ENCODE measurements at places on chromosomes 12 and 14.

DNA sequence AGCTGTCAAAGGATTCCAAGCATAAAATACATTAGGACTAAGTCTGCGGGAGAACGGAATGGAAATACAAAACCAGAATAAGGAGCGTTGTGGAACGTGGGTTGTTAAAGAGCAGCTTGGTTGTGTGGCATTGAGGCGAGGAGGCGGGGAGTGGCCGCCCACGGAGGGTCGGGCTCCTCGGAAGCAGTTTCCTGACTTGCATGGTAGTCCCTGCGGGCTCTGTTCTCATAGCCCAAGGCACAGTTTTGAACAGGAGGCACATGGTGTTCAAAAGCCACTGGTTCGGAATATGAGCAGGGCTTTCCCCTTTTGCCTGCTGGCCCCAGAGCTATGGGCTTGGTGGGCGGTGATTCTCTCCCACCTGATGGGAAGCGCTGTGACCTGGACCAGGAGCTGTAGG is 12.2 kb downstream of the DDX51 start:
- DNase-seq = no peak

DNA sequence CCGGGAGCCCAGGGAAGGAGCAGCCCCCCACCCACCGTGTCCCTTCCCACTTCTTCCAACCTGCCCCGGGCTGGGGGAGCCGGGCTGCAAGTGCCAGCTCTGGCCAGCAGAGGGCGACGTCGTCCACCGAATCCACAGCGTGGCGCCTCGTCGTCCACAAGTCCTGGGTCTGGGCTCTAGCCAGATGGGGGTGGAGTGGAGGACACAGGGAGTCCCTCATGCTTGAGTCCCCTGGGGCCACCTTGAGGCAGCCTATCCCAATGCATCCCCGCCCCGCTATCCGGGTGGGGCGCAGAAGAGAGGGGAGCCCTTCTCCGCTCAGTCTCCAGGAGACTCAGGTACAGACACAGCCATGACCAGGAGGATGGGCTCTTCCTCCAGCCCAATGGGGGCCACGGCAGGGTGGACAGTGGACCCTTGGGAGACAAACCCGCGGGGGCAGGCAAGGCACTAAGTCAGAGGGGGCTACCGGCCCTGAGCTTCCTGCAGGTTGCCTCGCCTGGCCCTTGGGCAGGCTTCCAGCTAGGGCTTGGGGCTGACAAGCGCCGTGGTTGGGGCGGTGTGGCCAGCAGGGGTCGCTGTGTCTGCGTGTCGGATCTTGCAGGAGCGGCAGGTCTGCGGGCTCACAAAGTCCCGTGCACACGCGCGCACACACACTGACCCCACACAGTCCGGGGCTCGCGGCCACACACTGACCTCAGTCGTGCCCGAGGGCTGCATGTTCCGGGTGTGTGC is 5.5 kb downstream of the AQP5 start:
- DNase-seq = peak; percentile 99

GRCh38 chr12:96343347-96343954 is 56.8 kb downstream of the CDK17 start:
- no peak for DNase-seq

DNA sequence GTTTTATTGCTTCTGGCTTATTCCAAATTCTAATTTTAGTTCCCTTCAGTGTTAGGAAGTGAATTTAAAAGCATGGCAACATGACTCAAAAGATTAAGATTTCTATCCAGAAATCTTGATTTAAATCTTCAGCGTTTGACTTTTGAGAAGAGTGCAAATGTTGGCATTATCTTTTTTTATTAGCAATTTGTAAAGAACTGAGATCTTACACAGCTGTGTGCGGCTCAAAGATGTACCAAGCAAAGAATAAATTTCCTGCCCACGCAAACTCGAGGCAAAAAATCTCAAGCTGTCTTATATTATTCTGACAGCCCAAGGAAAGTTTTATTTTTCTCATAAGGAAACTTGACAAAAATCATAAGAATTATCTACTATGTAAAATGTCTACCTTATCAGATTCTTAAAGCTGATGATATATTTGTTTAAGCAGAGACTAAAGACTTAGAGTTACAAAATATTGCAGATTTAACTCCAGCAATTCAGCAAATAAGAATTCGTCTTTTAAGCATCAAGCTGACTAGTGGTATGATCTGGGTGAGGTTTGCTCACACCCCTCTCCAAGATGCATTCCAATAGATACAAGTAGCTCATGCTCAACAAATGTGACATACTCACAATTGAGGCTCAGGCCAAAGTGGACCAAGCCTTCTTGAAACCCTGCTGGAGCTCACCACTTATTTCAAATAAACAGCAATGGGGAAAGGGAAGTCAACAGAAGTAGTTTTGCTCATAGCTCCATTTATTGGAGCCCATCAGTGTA is 47.4 kb upstream of the POC1B start:
- no peak for DNase-seq

- DNase-seq = no peak
Observed at GRCh38 chr14:25049568-25050268, at the start of gene STXBP6. STXBP6 (minus strand) TSS chr14:25050147; CDS start chr14:24974818, 75,329 bp downstream.

- no peak for DNase-seq
Observed at GRCh38 chr14:76927971-76928700, 100.4 kb downstream of the IRF2BPL start.

DNA sequence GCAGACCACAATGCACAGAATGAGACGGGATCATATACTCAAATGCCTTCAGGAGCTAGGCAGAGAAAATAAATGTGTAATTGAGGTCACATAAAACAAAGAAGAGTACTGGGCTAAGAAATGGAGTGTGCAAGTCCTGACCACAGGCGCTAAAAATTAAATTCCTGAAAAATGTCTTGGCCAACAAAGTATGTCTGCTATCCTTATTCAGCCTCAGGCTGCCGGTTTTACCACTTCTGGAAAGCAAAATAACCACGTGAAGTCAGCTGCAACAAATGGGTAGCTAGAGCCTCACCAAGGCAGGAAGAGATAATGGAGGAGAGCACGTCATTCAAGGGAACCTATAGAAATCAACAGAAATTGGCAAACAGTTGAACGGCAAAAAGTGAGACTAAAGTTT is 3.1 kb downstream of the PYGL start:
- DNase-seq = no peak

DNA sequence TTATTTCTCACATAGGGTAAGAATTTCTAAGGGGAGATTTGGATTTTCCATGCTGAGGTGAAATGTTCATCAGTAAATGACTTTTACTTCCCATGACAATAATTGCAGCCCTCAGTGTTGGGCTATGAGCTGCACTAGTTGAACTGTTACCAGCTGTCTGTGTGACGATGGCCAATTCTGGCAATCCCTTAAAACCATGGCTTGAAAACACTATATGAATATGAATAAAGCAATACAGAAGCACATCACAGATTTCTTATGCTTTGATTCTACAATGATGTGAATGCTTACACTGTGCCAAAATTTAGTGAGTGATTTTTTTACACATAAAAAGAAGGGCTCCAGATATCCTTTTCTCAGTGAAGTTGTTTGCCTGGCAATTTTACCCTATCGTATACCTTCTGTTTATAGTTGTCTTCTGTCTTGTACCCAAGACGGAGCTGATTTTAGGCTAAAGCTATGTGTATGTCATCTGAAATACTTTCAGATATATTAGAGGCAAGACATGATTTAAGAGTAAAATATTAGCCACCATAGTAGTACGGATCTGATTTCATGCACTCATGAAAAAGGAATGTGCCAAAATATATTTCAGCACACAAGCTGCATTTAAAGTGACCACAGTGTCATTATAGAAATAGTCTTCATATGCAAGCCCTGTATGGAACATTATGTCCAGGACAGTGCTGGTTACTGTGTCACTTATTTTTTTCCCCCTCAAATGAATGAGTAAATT is 52.0 kb downstream of the SLC38A4 start:
- DNase-seq = no peak

DNA sequence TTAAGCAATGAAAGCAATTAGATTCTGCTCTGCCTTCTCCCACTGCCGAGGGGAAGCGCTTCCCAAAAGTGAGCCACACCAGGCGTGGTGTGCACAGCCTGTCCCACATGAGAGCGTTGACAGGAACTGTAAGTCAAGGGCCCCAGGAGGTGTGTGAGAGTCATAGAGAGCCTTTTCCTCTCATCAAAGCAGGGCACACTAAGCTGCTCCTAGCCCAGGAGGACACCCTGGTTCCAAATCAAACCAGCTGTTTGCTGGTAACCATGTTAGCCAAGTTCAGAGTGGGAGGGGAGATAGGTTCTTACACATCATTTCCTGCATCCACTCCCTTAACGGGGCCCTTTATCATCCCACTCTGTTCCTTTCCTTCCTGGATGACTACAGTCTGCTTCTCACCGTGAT is 98.3 kb downstream of the SPTSSA start:
- no peak for DNase-seq

DNA sequence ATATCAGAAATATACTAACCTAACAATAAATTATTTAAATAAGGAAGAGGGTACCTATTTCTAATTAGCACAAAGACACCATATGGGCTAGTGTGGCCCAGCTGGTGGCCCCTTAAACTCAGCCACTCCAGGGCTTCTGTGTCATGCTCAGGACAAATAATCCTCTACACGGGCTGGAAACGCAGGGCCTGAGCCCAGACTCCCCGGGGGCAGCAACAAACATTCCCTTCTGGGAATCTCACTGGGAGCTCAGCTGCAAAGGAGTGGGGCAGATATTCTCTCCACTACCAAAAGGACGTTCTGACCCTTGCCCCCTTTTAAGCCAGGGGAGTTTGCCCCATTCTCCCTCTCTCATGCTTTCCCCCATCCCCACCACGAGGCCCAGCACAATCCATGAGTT is 43.7 kb upstream of the ELK3 start:
- DNase-seq = no peak
